Tibial artery (tissue), 4 donors: ENCODE measurements at places on chromosomes 11 and 22.

DNA sequence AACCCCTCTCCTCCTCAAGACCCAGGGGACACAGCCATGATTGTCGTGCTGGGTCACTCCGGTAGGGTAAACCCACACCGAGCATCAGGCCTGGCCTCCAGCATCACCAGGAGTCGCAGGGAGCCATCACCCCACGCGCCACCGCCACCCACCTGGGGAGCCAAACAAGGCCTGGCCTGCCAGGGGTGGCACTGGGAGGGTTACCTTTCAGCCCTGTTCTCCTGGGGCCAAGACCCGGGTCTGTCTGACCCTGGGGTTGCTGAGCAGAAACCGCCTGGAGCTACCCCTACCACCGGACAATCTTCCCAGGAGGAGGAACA lies 39.3 kb upstream of the NNMT start:
- DNase-seq: no peak

GRCh38 chr11:34056672-34057071 lies 5.1 kb downstream of the CAPRIN1 start:
- DNase-seq: no peak

- no peak for DNase-seq
Measured at GRCh38 chr22:19476023-19476422, 3.0 kb downstream of the UFD1 start.

DNA sequence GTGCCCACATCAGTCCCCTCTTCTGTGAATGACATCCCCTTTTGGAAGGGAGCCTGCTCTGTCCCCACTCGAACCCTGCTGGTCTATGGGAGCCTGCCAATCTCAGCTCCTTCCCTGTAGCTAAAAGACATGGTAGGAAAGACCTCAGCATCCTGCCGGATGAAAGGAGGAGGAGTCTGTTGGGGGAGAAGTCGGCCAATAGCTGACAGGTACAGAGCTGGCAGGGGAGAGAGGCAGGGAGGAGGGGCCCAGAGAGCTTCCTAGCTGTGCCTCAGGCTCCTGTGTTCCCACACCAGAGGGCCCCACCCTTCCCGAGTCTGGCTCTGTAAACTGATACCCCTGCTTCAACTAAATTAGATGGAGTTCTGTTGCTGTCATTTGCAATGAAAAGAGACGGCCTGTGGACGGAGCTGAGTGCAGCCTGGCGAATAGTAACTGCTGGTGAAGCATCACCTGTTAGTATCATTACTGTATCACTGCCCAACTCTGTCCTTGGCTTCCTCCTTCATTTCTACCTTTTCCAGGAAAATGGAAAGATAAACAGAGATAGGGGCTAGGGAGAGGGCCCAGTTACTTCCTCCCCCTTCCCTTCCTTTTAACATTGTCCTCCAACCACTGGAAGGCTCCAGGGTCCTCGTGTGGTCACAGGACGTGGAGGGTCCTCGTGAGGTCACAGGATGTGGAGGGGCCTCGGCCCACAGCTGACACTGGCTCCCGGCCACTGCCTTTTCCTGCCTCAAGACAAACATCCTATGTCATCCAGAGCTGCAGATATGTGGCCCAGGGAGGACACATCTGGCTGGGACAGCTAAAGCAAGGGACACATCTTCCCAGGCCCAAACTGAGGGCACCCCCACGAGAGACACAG lies 15.1 kb downstream of the FXYD6 start:
- no peak for DNase-seq

DNA sequence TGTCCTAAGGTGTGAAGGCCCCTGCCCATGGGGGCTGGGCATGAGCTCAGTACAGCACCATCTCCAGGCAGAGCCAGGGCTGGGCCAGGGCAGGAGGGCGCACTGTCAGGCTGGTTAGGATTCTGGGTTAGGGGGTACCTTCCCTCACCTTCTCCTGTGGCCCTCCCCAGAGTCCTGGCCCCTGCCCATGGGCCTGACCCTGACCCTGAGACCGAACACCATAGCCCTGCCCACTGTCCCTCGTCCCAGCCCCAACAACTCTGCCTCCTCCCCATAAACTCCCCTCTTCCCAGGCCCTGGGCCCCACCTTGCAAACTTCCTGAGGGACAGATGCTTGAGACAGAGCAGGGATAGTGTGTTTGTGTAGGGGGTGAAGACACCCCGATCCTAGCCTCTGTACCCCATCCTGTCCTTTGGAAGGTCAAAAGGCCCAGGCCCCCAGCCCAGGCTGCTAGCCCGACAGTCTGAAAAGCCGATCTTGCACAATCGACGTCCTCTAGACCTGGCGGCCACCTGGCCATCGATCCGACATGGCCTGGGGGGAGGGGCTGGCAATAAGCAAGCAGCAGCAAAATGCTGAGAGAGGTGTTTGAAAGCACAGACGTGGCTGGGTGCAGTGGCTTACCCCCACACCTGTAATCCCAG lies 2.7 kb upstream of the TMPRSS6 start:
- DNase-seq: no peak

DNA sequence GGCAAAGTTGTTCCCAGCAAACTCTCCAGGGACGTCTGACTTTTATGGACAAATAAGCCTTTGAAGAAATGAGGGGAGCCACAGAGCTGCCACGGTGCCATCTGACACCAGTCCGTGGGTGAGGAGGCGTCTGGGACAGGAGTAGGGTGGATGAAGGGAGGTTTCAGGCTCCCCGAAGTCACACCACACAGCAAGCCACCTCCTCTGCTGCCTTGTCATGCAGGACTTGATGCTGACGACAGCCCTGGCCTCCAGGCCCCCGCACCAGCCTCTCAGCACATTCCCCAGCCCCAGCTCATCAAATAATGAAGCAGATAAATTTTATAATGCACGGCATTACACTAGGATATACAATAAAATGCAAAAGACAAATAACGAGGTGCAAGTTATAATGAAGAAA lies 156.5 kb downstream of the CEP164 start:
- no peak for DNase-seq

GRCh38 chr11:1219446-1219833 lies 3.4 kb upstream of the MUC5B start:
- DNase-seq: peak; percentile 45

DNA sequence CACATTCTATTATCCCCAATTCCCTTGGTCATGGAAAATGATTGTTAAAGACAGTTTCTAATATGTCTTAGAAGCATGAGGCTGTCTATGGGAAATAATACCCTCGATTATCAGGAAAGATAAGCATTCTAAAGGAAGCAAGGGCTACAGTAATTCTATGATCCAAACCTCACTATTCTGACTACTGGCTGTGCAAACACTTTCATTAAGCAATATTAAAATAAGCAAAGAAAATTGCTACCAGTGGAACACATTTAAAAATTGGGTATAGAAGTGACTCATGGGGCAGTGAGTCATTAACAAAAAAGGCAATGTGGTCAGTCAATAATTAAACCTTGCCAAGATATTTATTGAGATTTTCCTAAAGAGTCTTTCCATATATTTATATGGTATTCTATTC lies 1415.2 kb upstream of the TENM4 start:
- no peak for DNase-seq

DNA sequence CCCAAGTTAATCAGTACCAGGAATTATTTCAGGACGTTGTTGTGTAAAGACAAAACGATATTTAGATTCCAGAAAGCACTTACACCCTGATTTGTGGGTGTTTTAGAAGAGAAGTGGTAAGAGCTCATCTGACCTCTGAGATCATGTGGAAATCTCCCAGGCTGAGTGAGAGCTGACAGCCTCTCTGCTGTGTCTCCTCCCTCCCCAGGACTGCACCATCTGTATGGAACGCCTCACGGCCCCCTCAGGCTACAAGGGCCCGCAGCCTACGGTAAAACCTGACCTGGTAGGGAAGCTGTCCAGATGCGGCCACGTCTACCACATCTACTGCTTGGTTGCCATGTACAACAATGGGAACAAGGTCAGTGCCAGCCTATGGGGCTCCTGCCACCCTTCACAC lies 20.0 kb downstream of the DTX4 start:
- no peak for DNase-seq

DNA sequence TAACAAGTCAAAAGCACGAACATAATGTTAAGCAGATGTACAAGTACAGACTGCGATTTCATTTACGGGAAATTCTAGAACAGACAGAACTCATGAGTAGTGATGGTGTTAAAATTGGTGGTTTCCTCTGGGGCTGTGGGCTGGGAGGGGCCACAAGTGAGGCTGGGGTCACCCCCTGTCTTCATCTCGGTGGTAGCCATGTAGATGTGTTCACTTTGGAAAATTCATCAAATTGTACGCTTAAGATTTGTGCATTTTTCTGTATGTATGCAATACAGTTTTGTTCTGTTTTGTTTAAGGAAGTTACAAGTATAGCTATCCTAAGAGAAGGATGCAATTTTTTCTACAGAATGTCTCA lies 504 bp upstream of the ASCC2 start:
- no peak for DNase-seq

DNA sequence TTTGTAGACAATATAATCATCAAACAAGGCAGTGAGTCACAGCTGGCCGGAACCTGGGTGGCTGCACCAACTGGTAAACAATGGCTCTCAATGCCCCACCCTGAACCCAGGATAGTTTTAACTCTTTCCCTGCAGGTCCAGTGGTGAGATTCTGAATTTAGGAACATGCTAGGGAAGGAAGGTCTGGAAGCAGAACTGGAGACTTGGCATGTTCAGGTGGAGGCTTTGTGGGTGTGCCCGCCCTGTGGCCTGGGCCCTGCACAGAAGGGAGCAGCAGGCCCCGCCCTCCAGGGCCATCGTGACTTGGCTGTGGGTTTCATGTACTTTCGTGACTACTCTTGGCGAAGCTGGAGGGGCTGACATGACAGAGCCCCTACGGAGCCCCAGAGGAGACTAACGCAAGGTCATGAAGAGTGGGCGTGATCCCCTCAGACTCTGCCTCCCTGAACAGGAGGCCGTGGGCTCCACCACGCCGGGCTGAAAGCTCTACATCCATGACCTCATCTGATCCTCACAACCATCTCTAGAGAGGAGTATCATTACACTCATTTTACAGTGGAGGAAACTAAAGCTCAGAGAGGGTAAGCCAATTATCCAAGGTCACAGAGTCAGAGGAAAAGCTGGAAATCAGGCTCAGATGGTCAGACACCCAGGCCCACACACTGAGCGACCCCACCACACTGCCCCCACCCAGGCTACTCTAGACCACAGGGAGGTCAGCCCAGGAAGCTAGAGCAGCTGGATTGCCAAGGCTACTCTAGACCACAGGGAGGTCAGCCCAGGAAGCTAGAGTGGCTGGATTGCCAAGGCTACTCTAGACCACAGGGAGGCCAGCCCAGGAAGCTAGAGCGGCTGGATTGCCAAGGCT lies 27.3 kb downstream of the MAFF start:
- DNase-seq: peak; percentile 79

GRCh38 chr11:11740073-11740702 lies 101.6 kb upstream of the USP47 start:
- DNase-seq: no peak

DNA sequence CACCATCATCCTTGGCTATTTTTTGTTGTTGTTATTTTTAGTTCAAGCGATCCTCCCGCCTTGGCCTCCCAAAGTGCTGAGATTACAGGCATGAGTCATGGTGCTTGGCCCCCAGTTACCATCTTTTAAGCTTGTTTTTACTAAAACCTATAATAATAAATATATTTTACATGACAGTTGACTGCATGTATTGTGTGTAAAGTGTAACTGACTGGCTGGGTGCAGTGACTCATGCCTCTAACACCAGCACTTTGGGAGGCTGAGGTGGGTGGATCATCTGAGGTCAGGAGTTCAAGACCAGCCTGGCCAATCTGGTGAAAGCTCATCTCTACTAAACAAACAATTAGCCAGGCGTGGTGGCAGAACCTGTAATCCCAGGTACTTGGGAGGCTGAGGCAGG lies 386.2 kb downstream of the TENM4 start:
- no peak for DNase-seq

DNA sequence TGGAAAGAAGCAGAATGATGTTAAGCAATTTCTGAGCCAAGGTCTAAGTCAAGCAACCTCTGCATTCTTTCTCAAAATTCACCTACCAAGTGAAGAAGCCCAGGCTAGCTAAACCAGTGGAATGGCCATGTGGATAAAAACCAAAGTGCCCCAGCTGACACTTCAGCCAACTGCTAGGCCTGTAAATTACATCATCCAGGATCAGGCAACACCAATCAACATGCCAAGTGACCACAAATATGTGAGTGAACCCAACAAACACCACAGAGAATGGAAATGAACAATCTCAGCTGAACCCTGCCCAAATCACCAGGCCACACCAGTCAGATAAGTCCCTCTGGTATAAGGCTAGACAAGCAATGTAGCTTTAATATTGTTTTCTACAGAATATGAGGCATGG lies 25.1 kb upstream of the FJX1 start:
- no peak for DNase-seq

- DNase-seq: no peak
Measured at GRCh38 chr11:3808861-3809623, 682 bp downstream of the PGAP2 start.

DNA sequence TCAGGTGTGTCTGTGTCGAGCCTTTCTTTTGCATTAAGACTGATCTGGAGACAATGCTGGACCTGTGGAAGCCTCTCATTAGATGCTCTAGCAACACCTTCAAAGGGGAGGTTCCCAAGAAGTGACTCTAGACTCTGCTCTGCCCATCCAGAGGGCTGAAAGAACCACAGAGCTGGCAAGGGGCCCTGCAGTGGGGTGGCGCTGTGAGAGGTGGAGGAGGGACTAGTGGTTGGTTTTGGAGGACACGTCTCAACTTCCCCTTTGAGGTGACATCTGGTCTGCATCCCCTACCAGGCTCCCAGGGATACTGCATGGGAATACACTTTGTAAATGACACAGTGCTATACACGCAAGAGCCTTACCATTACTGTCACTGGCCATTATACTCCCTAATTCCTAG lies 34.2 kb upstream of the SYT13 start:
- no peak for DNase-seq

GRCh38 chr11:84137505-84137904 lies 851.3 kb upstream of the CCDC90B start:
- no peak for DNase-seq

- no peak for DNase-seq
Measured at GRCh38 chr22:47624252-47625012, 862.0 kb downstream of the TBC1D22A start.

- DNase-seq: peak; percentile 59
Measured at GRCh38 chr22:42977569-42977968, 37.4 kb downstream of the PACSIN2 start.
